Activated CD4-positive, alpha-beta T cell treated with anti-CD3 and anti-CD28 coated beads, Interleukin-2, Interleukin-6, amounts not matched to agents 100 ng/mL and 50 ng/mL, durations not matched to agents 16 hours and 8 hours (primary cell): ENCODE measurements at places on chromosomes 13 and 19.
A peak's percentile ranks its signal among the peaks of the same experiment; 100 is the strongest.

GRCh38 chr13:76473552-76474134 lies 412.6 kb downstream of the KCTD12 start:
- peak; percentile 79 for DNase-seq

- peak; percentile 3 for DNase-seq
Measured at GRCh38 chr13:72808917-72809500, 27.1 kb downstream of the PIBF1 start.

DNA sequence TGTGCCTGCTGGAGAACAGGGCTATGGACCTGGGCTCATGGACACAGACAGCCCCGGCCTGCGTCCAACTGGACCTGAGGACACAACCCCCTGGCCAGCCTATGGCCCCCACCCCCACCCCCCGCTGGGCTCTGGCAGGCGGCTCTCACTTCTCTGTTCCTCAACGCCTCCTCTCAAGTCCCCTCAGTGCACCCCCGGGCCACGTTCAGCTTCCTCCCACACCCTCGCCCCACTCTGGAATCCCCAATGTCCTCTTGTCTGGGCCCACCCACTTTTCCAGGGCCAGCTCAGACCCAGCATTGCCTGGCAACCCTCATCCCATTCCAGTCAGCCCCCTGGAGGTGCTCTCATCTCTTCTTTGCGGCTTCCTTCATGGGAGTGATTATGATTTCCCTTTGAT lies 130.2 kb upstream of the SPACA7 start:
- DNase-seq: no peak

GRCh38 chr13:76783798-76784197 lies 102.4 kb downstream of the KCTD12 start:
- DNase-seq: no peak

GRCh38 chr13:51912091-51912490 lies 50.3 kb downstream of the CCDC70 start:
- DNase-seq: no peak

DNA sequence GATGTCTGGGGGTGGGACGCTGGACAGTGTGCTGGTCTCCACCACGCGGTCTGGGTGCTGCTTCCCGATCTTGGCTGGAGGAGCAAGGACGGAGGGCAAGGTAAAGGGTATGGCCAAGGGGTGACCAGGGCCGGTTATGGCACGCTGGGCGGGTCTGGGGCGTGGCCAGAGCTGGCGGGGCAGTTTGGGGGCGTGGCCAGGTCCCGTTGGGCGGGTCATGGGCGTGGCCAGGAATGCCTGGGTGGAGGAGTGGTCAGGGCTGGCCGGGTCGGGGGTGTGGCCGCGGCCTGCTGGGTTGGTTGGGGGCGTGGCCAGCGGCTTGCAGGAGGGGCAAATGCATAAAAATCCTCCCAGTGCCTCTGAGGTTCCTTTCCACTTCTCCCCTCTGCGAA lies 19.2 kb downstream of the GPX4 start:
- peak; percentile 87 for DNase-seq

DNA sequence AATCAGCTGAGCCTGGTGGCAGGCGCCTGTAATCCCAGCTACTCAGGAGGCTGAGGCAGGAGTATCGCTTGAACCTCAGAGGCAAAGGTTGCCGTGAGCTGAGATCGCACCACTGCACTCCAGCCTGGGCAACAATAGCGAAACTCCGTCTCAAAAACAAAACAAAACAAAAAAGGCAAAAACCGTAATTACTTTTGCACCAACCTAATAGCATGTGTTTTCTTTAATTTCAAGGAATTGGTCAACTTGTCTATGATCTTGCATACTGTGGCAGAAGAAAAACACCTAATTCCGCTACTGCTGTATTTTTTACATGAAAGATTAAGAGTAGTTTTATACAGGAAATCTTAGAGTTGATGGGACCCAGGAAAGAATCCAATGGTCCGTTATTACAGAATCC lies 241.2 kb downstream of the COL4A1 start:
- DNase-seq: no peak

GRCh38 chr13:71056581-71056980 lies 810.4 kb downstream of the DACH1 start:
- no peak for DNase-seq

DNA sequence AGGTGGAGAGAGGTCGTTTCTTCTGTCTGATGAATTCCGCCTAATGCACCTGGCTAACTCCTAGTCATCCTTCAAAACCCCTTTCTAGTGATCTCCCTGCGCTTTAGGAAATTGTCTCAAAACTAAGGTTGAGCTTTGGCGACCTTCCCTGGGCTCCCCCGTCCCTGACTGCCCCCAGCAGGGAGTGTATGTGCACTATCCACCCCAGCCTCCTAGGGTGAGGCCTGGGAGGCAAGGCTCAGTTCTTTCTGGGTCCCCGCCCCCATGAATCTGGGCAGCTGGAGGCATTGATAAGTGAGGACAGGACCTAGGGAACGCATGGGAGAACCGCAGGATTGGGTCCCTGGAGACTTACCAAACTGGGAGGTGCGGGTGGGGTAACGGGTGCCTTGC lies 378 bp downstream of the TLE6 start:
- DNase-seq: no peak

DNA sequence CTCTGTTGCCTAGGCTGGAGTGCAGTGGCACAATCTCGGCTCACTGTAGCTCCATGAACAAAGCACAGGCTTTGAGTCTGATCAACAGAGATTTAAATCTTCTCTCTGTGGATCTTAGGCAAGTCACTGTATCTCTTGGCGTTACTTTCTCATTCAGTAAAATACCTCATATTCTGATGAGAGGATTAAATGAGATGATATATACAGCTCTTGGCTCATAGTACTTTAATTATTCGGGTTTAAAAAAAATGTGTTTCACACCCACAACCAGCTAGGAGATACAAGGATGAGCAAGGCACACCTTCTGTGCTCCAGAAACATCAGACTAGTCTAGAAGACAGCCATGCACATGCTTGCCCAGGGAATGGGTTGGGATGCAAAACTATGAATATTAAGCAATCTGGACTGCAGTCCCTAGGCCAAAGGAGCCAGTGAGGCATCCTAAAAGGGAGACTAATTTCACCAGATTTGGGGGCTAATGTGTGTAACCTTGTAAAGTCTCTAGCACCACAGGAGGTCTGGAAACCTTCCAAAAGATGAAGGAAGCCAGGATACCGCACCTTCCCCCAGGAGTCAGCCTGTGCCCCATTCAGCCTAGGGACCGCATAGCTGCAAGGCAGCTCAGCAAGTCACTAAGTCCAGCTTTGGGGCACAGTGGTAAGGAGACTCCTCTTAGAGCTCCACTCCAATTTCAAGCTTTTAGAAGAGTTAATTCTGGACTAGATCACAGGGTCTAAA lies 2.5 kb downstream of the VPS36 start:
- no peak for DNase-seq

DNA sequence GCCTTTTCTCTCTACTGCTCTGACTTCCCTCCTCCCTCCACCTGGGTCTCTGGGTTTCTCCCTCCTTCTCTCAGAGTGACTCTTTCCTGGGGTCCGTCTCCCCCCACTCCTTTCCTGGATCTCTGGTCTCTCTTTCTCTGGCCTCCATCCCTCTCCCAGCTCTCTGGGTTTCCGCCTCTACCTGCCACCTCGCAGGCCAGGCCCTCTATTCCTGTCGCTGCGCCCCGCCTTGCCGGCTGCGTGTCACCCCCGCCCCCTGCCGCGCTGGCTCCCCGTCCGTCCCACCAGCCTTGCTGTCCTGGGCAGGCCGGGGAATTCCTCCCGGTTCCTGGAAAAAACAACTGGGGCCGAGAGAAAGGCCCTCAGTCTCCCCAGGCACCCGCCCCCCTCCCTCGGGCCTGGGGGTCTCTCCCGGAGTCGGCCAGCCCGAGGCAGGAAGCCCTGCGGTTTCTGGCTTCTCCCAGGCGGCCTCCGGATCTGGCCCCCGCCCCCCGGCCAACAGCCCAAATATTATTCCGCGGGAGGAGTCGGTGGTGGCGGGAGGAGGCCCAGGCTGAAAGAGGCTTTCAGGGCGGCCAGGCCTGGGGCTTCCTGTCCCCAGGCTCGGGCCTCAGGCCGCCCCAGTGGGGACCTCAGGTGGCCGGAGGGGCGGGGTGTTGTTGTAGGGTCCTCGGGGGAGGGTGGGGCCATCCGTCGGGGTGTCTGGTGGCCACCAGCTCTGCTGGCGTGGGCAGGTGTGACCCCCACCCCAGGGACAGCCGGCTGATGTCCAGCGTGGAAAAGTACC lies 9.3 kb downstream of the IRF2BP1 start:
- peak; percentile 36 for DNase-seq

- DNase-seq: no peak
Measured at GRCh38 chr13:29436291-29436690, 159.2 kb downstream of the SLC7A1 start.

GRCh38 chr19:46429999-46430398 lies 1.3 kb upstream of the PNMA8C start:
- DNase-seq: no peak

DNA sequence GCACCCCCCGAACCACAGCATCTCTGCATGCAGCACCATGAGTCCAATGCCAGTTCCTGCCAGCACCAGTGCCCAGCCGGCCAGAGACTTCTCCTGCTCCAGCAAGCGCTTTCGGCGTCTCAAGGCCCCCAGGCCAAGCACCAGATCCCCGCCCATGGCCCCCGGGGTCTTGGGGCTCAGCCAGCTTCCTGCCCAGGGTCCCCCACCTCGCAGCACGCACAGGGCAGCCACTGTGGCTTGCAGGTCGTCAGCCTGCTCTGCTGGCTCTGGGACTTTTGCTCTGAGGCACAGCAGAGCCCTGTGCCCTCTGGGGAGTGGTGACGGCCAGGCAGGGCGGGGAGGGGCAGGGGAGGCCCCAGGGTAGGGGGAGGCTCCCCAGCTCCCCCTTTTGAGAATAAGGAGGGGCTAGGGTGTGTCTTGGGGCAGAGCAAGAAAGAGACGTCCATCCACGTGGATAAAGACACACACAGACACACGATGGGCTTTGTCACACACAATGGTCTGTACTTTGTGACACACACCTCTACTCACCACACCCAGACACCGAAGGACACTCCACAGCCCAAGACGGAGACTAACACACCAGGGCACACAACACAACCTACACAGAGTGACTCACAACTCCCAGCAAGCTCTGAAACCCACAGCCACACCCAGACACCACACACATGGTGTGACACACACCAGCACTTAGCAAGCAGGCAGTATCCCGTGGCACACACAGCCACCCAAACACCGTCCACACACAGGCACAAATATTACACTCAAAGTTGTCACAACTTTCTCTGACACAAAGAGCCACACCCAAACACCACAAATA lies at the start of gene KCNN4:
Gene KCNN4 (minus strand): TSS at position 268 of the 820 bp plus-strand sequence. CDS start 112 bp downstream, at position 156.
- DNase-seq: peak; percentile 85

GRCh38 chr13:40777166-40777808 lies 6.3 kb upstream of the MRPS31 start:
- peak; percentile 71 for DNase-seq

DNA sequence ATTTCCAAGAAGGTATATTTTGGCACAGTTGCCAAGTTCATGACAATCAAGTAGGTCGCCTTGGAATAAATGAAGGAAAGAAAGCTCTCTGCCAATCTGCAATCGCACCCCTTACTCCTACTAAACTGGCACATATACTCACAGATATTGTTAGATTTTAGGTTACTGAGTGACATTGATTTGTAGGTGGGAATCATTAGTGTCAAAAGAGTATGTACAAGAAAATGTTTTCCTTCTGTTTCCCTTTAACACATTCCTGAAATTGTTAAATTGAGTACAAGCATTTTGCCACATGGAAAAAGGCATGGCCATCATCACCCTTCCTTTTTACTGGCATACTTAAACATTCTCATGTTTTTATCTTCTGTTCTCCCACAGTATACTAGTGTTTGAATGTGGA lies 2868.3 kb upstream of the PCDH20 start:
- no peak for DNase-seq
